ENCODE measurements at places on chromosomes 7 and 10. TPM values are rescaled to one million over a fixed set of nuclear protein-coding genes. Genes with fewer than 3 reads are reported as not detected.

VWA2 gene
- 1.1 TPM for total RNA-seq

GRCh38 chr10:77867124-77867719, 59.3 kb downstream of the DLG5 start:
- no peak for DNase-seq

- DNase-seq, result no peak
Observed at GRCh38 chr10:89683883-89684282, 17.5 kb upstream of the KIF20B start.

DNA sequence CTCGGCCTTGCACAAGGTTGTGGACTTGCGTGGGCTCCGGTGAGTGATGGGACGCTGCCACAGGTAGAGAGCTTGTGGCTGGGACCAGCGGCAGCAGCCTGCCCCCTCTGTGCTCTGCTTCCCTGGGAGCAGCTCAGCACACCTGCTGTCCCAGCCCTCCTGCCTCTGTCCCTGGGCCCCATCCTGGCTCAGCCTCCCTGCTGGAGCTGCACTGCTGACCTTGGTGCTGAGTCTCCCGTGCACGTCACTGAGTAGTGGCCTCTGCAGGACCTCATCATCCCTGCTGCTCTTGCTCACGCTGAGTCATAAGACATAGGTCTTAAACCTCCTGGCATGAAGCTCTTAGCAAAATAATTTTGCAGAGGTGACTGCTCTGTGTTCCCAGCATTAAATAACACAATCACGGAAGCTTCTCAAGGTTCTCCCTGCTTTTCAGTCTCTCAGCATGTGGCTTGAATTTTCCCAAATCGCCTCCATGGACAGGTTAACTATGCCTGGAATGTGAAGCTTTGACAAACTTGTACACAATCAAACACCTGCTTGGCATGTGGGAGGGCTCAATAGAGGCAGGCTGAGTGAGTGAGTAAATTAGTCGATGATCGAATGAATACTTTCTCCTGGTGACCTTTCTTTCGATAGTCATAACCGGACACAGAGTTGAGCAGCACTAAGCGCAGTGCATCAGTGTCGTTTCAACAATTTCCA, 63.8 kb upstream of the NPS start:
- no peak for DNase-seq

DNA sequence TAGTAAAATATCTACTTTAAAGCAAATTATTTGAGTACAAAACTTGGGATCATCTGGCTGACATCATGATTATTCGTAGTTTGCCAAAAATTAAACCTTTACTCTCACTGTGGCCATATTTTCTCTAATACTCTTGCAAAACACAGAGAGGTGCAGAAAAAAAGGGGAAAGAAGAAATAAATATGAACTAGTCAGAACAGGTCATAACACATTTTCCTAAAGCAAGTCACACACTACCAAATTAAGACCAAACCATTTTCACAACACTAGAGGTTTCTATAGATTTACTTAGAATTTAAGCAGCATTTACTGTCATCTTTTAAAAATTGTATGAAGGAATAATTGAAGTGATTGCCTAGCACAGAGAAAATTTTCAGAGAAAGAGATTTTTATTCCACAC, 726.1 kb downstream of the SORCS1 start:
- DNase-seq, result no peak

Data from left colon (tissue), 2 donors.